Activated CD4-positive, alpha-beta T cell treated with anti-CD3 and anti-CD28 coated beads for 36 hours (primary cell): ENCODE measurements at places on chromosomes 12 and 14.

DNA sequence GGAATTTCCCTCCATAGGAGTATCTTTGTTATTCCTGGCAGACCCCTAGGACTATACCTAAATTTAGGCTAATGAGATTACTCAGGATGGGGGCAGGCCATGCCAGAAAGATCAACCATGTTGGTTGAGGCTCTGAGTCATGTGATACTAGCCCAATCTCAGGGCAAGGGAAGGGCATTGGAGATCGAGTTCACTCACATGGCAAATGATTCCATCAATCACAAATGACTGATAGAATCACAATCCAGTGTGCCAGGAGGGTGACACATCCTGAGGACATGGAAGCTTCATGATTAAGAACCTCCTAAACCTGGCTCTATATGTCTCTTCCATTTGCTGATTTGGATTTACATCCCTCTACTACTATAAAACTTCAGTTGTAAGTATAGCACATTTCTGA is 182.3 kb downstream of the NTF3 start:
- no peak for DNase-seq

GRCh38 chr12:107794451-107794850 is 19.9 kb downstream of the ASCL4 start:
- no peak for DNase-seq

GRCh38 chr14:81301371-81301770 is 80.6 kb upstream of the GTF2A1 start:
- no peak for DNase-seq

DNA sequence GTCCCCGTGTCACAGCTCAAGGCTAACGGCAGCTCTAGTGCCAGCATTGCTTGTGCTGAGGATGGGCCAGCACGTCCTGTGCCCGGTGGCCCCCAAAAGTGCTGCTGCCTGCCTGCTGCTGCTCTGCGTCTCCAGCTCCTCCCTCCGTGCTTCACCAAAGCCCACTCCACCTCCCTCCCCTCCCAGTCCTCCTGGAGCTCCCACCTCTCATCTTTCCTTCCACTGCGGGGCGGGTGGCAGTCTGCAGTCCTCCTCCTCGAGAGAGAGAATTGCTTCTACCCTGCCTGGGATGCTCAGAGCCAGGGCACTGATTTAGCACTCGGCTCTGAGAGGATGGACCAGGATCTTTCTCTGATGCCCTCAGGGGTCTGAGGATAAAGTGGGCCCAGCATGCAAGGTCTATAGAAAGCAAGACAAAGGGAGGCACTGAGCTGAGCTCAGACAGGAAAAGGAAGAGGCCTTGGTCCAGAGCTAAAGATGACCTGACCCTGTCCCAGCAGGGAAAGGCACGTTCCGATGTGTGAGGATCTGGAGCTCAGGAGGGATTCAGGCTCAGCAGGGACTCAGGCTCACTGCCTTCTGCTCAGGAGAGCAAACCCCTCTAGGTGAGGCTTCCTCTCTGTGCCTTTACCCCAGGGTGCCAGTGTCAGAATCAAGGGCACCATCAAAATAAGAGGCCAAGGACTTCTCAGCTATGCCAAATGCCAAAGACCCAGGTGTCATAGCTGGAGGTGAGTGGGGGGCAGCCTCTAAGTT is 113.1 kb upstream of the FKBP4 start:
- DNase-seq: no peak
